Daoy (cell line): ENCODE measurements at places on chromosomes 7 and 10. TPM values are rescaled to one million over a fixed set of nuclear protein-coding genes. Genes with fewer than 3 reads are reported as not detected.

PIK3AP1 gene
- total RNA-seq: 2.1 and 2.7 TPM in 2 replicates

KCTD7 gene
- 9.0 and 10.7 TPM in 2 replicates for total RNA-seq

CHRM2 gene
- total RNA-seq: 0.06 and 0.51 TPM in 2 replicates

GFRA1 gene
- total RNA-seq: 0.80 and 1.1 TPM in 2 replicates

CCL24 gene
- not detected in 2 replicates for total RNA-seq

METTL27 gene
- total RNA-seq: 0.48 and 2.3 TPM in 2 replicates

OR13A1 gene
- total RNA-seq: not detected in 2 replicates

MRLN gene
- 0.46 TPM in 1 of 2 replicates, not detected in the other for total RNA-seq

MCM10 gene
- total RNA-seq: 29.4 and 30.3 TPM in 2 replicates

ADCY1 gene
- 0.34 and 0.80 TPM in 2 replicates for total RNA-seq
